ENCODE measurements at places on chromosomes 2 and 18. TPM values are rescaled to one million over a fixed set of nuclear protein-coding genes. Genes with fewer than 3 reads are reported as not detected.

Gene ITGB6
- polyA plus RNA-seq: not detected

Gene RPS27A
- polyA plus RNA-seq: 785 TPM

Gene CCDC148
- not detected for polyA plus RNA-seq

Gene SRD5A2
- not detected for polyA plus RNA-seq

Gene FAM124B
- 2.0 TPM for polyA plus RNA-seq

Gene BOLL
- polyA plus RNA-seq: not detected

Gene FBXO15
- not detected for polyA plus RNA-seq

Gene CTNNA2
- not detected for polyA plus RNA-seq

Gene KCNE4
- not detected for polyA plus RNA-seq

Gene CIB4
- not detected for polyA plus RNA-seq

Gene IL1RN
- 71.1 TPM for polyA plus RNA-seq

Gene GPR75
- polyA plus RNA-seq: not detected

Gene TUBA3E
- polyA plus RNA-seq: not detected

Gene LBX2
- polyA plus RNA-seq: not detected

Gene COL4A4
- 0.01 TPM for polyA plus RNA-seq

Gene CNDP1
- polyA plus RNA-seq: not detected

Gene DSC2
- polyA plus RNA-seq: 3.2 TPM

Gene NGEF
- not detected for polyA plus RNA-seq

Gene IL36A
- not detected for polyA plus RNA-seq

Gene HTR2B
- not detected for polyA plus RNA-seq

Gene MALL
- 0.12 TPM for polyA plus RNA-seq
